ENCODE measurements at places on chromosomes 1 and 21. TPM values are rescaled to one million over a fixed set of nuclear protein-coding genes. Genes with fewer than 3 reads are reported as not detected.

The C8B gene
- not detected for total RNA-seq

The FAM110D gene
- not detected for total RNA-seq

The DNALI1 gene
- 0.23 TPM for total RNA-seq

The COL11A1 gene
- not detected for total RNA-seq

GRCh38 chr1:29939079-29939478 lies 702.8 kb downstream of the PTPRU start:
- DNase-seq = no peak
